ENCODE measurements at places on chromosomes 16 and 17.
A peak's percentile ranks its signal among the peaks of the same experiment; 100 is the strongest.

DNA sequence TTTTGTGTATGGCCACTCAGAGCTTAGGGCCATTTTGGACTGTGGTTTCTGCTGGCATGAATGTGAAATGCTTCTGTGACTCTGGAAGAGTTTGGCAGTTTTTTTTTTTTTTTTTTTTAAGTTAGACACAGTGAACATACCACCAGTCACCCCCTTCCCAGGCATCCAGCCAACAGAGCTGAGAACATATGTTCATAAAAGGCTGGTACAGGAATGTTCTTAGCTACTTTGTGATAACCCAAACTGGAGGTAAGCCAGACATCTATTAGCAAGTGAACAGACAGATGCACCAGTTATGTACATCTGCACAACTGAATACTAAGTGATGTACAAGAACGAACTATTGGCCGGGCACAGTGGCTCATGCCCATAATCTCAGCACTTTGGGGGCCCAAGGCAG lies 92.7 kb downstream of the ABCC1 start:
- DNase-seq, result peak; percentile 97

DNA sequence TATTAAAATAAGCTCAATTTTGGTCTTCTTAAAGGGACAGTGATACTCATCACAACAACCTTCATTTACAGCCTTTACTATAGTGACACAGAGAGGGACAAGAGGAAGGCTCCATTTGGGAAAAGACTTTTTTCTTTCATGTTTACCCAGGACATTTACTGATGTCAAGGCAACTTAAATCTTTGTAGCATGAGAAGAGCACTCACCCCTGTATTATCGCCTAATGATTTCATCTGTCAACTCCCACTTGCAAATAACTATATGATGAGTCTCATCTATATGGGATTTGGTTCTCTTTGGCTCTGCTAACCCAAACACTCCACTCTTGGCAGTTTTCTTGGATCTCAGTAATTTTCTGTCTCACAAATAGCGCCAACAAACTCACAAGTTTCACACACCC lies 24.1 kb downstream of the BLMH start:
- no peak for DNase-seq

DNA sequence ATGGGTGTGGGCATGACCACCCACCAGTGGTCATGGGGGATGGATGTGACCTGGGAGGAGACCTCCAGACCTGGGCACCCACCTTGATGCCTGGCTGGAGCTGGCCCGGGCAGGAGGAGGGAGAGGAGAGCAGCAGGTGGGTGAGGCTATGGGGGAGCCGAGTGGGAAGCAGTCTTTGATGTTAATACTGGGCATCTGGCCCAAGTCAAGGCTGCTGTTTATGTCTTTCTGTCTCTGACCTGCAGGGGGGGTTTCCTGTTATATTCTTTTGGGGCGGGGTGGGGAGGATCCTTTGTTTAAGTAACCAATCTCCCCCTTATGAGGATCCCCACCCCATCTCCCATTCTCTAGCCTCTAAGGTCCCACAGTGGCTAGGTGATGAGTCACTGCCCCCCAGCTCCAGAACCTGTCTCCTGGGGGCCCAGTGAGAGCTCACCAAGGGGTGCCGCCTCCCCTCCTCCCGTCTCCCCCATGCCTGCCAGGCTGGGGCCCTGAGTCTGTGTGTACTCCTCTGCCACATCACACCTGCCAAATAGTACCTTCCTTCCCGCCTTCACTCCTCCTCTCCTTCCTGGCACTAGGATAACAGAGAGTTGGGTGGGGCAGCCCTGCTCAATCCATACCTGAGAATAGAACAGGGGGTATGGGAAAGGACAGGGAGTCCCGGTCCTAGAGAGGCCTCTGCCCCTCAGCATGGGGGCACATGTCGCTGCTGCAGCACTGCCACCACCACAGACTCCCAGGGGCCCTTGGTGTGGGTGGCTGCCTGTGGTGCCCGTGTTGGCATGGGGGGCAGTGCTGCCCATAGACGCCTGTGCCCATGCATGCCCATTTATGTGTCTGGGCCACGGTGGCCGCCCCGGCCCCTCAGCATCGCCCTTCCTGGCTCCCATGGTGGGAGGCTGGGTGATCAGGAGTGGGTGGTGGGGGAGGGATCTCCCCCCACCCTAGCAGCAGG lies 7.3 kb downstream of the THRA start:
- DNase-seq, result peak; percentile 55

DNA sequence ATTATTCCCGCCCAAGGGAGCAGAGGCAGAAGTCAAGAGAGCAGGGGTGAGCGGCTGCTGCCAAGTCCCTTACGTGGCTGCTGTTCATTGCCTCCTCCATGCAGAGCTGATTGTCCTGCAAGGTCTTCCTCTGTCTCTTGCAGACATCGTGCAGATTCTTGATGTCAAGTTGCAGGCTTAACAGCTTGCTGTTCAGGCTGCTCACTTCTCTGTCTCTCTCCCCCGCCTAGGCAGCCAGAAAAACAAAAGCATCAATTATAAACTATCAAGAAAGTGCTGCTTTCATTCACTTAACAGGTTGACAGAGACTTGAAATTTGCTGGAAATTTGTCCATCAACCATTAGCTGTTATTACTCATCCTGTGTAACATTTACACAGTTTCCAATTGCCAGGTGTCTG lies 7.3 kb downstream of the PMFBP1 start:
- DNase-seq, result peak; percentile 80

DNA sequence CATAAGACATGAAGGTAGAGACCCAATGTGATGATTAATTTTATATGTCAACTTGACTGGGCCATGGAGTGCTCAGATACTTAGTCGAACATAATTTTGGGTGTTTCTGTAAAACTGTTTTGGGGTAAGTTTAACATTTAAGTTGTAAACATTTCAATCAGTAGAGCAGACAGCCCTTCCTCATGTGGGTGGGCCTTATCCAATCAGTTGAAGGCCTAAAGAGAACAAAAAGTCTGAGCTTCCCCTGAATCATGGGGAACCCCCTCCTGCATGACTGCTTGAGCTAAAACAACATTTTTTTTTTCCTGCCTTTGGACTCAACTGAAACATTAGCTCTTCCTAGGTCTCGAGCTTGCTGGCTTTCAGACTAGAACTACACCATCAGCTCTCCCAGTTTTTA lies 327.3 kb upstream of the SOX9 start:
- DNase-seq, result no peak

DNA sequence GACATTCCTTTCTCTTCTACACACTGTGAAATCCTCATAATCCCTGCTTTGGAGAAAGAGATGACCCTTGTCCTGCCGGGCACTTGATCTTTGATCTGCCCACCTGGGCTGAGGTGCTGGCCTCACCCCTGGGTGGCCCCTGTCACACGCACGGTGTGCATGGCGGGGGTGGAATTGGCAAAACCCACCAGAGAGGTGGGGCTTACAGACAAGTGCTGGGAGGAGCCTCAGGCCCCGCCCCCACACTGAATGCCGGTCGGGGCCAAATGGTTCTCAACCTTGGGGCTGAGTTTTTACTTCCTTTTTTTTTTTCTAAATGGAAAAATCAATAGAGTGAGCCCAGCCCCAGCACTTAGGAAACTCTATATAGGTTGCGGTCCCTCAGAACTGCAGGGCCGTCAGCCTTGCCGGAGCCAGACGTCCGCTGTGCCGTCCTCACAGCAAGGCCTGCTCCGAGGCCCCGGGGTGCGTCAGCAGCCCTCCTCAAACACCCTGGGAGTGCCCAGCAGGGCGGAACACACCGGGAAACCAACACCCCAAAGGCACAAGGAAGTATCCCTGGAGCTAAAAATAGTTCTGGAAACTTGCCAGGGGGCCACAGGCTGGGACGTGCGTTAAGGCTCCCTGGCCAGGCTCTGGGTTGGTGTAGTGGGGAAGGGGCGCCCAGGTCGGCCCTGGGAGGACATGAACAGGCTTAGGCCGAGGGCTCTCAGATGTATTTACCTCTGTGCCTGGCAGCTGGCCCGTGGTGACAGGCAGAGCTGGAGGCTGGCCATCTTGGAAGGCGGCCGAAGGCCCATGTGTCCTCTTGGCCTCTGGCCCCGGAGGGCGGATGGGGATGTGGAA lies 11.0 kb downstream of the GPRC5C start:
- no peak for DNase-seq

DNA sequence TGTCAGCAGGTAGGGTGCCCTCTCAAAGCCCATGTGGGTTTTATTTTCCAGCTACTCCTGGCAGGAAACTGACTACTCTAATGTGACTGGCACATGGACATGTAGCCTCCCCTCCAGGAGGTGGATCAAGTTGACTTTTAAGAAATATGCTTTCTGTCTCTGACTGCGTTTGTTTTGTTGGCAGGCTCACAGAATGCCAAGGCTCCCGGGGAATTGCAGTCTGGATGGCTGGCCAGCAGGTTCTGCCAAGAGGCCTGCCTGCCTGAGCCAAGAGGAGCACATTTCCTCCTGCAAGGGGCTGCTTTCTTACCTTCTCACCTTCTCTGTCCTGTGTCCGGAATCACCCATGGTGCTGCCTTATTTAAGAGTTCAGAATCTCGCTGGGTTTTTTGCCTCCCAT lies 217.3 kb upstream of the ERCC4 start:
- DNase-seq, result peak; percentile 86

DNA sequence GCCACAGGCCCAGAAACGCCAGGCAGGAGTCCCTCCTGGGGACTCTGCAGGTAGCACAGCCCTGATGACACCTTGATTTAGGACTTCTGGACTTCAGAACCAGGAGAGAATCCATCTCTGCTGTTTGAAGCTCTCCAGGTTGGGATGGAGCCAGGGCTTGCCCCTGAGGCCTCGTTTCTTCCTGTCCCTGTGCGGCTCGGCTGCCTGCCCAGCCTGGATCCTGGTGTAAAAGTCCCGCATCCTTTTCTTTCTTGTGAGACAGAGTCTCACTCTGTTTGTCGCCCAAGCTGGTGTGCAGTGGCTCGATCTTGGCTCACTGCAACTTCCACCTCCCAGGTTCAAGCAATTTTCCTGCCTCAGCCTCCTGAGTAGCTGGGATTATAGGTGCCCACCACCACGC lies 17.9 kb upstream of the CBX4 start:
- DNase-seq, result no peak

DNA sequence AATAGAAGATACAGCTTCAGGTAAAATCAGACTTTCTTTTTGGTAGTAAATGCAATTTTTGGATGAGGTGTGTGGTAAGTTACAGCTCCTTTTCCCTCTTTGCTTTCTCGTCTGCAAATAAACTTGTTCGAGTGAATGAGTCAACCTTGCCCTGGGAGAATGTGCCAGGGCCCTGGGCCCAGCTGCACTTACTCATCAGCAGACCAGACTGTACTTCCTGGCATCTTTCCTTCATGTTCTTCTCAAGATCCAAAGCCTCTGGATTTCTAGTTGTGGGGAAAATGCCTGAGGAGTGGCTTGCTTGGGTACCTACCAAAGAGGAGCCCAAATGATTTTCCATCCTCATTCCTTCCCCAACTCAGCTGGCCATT lies 5.4 kb upstream of the G6PC1 start:
- DNase-seq, result no peak

GRCh38 chr17:19664136-19664820 lies 15.7 kb downstream of the ALDH3A2 start:
- no peak for DNase-seq

DNA sequence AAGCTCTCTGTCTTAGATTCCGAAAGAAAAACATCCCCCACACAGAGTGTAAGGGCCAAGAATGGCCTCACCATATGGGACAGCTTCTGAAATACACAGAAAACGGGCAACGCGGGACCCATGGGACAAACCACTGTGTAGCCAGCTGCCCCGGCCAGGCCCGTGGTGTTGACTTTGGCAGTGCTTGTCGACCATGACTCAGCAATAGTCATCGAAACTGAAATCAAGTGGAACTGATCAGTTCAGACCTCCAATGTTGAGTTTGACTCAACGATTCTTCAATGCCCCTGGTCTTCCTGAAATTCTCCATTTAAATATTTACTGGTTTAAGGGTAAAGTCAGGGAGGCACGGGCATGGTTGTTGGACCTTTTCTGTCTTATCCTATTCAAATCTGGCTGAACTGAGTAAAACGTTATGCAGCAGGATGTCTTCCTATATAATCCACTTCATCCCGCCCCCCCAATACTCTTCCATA lies 27.5 kb downstream of the ZFHX3 start:
- DNase-seq, result no peak

DNA sequence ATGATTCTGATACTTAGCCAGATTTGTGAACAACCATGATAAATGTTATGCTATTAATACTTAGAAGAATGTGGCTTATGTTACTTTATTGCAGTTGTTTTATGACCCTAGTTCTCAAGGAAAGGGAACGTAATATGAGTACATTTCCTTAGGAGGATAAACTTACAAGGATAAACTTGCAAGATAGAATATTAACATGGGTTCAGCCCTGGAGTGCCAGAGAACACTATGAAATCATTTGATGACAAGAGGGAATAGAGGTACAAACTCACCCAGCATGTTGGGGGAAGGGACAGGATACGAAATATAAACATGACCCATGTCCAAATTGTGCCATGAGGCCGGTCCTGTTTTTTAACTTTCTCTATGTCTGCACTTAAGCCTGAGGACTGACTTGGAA lies 13.0 kb upstream of the ABCA5 start:
- no peak for DNase-seq

- no peak for DNase-seq
Observed at GRCh38 chr17:73546770-73547536, 97.3 kb downstream of the SDK2 start.

Data from brain (organoid and tissue), 16 donors.